ENCODE measurements at places on chromosomes 5 and 9.

GRCh38 chr5:21686706-21687105, 1166.4 kb downstream of the CDH12 start:
- DNase-seq = no peak

DNA sequence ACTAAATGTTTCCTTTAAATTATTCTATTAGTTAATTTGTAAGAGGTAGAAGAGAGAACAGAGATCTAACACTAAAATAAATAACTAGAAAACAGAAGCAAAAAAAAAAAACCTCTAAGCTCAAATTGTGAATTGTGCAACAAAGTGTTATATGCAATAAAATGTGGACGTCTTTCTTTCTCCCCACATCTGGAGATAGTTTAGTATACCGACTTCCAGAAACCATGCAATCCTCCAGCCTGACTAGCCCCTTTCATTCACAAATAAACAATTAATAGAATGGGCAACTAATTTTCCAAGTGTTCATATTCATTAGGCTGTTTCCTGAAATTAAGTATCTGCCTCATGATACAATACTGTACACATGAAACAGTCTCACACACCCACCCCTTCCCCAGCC, 258.5 kb downstream of the BNC2 start:
- no peak for DNase-seq

DNA sequence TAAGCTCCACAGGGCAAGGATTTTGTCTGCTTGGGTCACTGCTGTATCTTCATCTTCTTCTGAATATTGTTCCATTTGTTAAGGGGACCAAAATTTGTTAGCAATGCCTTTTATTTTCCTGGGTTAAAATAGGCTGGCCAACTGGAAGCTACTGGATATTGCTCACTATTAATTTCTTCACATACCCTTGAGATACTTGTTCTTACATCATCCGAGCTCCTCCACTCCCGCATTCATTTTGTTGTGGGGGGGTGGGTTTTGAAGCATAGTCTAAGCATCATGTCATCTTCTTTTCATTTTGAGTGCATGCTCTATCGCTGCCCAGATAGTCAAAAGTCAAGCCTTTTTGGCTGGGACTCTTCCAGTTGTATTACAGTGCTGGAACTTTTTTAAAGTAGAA, 42.5 kb upstream of the PIK3R1 start:
- DNase-seq = no peak

DNA sequence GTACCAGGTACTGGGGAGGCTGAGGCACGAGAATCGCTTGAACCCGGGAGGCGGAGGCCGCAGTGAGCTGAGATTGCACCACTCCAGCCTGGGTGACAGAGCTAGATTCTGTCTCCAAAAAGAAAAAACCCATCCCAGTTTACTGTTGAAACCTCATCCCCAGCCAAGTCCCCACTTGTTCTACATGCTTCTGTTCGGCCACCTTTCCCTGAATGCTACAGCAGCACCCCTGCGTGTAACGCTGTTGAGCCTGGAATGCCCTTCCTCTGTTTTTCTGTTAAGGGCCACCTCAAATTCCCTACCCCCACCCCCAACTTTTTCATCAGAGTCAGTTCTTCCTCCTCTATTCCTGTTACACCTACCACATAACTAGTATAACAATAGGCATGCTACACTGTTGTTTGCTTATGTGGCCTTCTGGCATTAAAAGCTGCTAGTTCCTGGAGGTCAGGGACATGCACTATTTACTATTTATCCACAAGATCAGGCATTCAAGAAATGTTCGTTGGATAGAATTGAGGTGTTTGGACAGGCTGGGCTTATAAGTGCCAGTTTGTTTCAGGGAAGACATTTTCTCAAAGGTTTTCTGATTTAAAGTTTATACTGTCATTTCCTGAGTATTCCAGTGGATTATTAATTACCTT, 47.1 kb upstream of the C5orf47 start:
- DNase-seq = no peak

- DNase-seq = no peak
Measured at GRCh38 chr9:95750725-95751519, 124.6 kb upstream of the ERCC6L2 start.

- no peak for DNase-seq
Measured at GRCh38 chr5:91825618-91826017, 442.5 kb upstream of the ARRDC3 start.

DNA sequence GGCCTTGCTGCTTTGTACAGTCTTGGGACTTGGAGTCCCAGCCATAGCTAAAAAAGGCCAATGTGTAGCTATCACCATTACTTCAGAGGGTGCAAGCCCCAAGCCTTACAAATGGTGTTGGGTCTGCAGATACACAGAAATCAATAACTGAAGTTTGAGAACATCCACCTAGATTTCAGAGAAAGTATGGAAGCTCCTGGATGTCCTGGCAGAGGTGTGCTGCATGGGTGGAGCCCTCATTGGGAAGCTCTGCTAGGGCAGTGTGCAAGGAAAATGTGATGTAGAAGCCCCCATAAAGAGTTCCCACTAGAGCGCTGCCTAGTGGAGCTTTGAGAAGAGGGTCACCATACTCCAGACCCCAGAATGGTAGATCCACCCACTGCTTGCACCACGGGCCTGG, 626.7 kb upstream of the COX7C start:
- no peak for DNase-seq

GRCh38 chr5:165495829-165496380, 1990.5 kb downstream of the MAT2B start:
- peak; percentile 66 for DNase-seq

- DNase-seq = no peak
Measured at GRCh38 chr5:128775558-128775957, 189.7 kb upstream of the SLC27A6 start.
